Dermis microvascular lymphatic vessel endothelial cell (primary cell): ENCODE measurements at places on chromosomes 16 and 17. TPM values are rescaled to one million over a fixed set of nuclear protein-coding genes. Genes with fewer than 3 reads are reported as not detected.

DNA sequence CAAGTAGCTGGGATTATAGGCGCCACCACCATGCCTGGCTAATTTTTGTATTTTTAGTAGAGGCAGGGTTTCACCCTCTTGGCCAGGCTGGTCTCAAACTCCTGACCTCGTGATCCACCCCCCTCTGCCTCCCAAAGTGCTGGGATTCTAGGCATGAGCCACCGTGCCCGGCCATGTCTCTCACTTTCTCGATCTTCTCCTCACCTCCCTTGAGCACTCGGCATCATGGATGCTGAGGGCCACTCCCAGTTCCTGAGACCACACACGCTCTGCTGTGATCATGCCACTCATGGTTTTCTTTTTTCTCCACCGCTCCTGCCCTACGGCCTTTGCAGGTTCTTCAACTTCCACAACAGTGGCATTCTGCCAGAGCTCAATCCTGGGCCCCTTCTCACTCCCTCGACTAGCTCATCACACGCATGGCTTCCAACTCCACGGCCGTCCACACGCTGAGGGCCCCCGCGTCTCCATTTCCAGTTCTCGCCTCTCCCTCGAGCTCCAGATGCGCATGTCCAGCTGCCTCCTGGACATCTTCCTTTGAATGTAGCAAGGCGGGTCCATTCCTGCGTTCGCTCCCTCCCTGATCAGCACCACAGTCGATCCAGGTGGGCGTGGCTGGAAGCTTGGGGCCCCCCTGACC lies 5.5 kb upstream of the NCBP3 start:
- no peak for DNase-seq

- DNase-seq: no peak
Measured at GRCh38 chr16:69932691-69933392, 18.3 kb upstream of the CLEC18A start.

DNA sequence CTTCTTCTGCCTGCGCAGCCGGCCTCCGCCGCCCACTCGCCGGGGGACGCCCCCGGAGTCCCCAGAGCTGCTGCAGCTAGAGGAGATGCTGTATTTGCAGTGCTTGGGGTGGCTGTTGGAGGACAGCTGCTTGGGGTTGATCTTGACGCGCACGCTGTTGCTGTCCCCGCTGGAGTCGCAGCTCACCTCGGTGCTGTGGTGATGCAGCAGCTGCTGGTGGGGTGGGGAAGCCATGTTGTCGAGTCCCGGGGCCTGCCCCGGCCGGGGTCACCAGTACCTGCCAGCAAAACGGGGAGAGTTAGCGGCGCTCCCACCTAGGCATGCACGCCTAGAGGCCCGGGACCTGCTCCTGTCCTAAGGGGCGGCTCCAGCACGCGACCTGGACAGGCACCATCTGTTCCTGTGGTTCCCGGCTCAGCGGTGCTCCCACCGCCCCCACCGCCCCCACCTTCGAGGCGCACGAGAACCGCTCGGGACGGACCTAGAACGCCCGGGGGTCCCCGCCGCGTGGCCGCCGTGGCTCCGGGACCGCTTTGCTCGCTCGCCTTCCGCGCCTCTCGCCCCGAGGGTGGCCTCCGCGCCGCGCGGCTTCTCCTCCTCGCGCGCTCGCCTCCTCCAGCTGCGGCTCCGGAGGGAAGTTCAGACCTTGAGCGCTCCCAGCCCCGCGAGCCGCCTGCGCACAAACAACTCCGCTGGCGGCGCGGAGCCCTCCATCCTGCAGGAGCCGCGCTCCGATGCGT lies 863 bp downstream of the ADCY9 start:
- no peak for DNase-seq

- no peak for DNase-seq
Measured at GRCh38 chr17:79342376-79342775, 267.8 kb downstream of the ENGASE start.

DNA sequence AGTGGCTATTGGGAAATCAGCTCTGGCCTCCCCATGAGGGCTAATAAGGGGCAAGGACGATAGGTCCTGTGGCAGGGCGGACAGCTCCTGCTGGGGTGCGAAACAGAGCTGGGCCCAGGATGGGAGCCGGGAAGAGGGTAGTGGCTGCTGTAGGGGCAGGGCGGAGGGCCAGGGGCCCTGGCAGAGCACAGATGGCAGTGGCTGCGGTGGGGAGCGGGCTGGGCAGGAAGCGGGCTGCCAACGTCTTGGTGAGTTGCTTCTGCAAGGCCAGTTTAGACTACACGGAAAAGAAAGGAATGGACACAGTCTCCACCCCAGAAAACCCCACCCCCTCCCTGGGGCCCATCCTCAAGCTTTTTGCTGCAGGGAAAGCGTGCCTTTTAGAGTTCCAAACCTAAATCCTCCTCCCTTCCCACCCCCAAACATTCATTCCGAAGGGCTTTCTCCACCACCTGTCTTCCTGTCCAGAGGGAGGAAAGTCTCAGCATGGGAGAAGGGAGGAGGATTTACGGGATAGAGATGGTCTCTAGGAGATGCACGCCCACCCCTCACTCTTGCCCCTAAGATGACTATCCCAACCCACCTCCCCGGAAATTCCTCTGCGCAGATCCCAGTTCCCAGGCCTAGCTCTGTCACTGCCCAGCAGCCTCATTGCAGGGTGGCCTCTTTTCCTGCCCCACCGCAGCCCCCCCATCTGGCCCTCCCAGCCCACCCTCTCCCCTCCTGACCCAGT lies 7.1 kb downstream of the NKIRAS2 start:
- no peak for DNase-seq

- DNase-seq: peak; percentile 91
Measured at GRCh38 chr16:23365602-23366240, 63.6 kb downstream of the SCNN1B start.

DNA sequence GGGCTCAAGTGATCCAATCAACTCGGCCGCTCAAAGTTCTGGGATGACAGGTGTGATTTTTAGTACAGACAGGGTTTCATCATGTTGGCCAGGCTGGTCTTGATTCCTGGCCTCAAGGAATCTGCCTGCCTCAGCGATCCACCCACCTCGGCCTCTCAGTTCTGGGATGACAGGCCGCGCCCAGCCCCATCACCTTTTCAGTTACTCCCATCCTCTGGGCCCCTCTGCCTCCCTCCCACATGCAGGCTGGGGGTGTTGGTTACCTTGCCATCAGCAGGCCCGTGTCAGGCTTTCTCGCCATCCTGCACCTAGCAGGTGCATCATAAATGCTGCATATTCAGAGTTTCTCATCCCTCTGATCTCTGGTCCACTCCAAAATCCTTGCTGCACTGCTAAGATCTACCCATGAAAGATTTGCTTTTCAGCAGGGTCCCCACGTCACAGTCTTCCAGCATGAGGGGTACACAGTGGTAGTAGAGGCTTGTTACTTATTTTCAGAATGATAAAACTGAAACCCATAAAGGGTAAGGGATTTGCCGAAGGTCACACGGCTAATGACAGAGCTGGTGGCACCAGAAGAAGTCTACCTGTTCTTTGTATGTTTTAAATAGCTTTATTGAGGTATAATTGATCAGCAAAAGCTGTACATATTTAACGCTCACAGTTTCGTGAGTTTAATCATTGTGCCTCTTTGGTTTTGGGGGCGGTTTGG lies 16.6 kb downstream of the PMM2 start:
- DNase-seq: no peak

Gene ABCC3
- total RNA-seq: 0.13 and 0.90 TPM in 2 replicates

- DNase-seq: no peak
Measured at GRCh38 chr17:704111-704864, 10.4 kb downstream of the VPS53 start.

Gene PRSS22
- not detected in 2 replicates for total RNA-seq

DNA sequence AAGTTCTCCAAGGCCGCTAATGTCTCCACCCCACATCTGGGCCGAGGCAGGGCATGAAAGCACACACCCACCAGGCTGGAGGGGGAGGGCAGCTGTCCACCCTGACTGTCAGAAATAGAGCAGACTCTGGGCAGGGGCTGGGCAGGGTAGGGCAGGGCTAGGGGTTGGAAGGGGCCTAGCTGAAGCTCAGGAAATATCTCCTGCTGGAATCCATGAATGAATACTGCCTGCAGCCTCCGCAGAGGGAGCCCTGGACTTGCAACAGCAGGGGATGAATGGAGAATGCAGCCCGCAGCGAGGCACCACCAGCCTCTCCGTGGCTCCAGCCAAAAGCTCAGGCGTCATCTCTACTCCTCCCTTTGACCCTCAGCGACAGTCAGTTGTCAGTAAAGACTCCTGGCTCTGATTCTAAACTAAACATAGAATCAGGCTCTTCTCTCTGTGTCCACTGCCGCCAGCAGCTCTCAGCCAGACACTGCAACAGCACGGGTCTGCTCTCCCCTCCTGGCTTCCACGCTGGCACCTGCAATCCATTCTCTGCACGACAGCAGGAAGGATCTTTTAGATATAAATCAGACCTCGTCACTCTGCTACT lies 23.9 kb upstream of the NGFR start:
- DNase-seq: no peak

Gene SHCBP1
- 8.0 and 16.8 TPM in 2 replicates for total RNA-seq

DNA sequence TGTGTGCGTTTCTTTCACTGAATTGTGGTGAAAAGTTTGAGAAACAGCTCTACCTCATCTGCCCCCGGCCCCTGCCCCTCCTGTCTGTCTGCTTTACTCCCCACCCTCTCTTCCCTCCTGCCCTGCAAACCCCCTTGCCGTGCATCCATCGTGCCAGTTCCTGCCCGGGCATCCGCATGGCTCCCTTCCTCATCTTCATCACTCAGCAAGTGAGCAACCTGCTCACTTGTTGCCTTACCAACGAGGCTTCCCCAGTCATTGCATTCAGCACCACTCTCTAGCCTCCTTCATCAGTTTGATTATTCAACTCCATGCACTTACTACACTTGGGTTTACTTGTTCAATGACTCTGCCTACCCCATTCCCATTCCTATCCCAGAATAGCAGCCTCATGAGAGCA lies 34.8 kb upstream of the SDK2 start:
- no peak for DNase-seq

Gene PRCD
- 0.39 and 0.89 TPM in 2 replicates for total RNA-seq

Gene G6PC1
- not detected in 2 replicates for total RNA-seq

GRCh38 chr17:70493277-70493874 lies 324.0 kb downstream of the KCNJ2 start:
- DNase-seq: no peak

GRCh38 chr17:78345791-78346494 lies 13.9 kb downstream of the SOCS3 start:
- DNase-seq: no peak

Gene CBX4
- 9.0 and 14.7 TPM in 2 replicates for total RNA-seq

Gene ABCA6
- total RNA-seq: 2.2 and 7.5 TPM in 2 replicates

Gene KIF2B
- total RNA-seq: not detected in 2 replicates

- DNase-seq: peak; percentile 63
Measured at GRCh38 chr17:12296209-12296625, 275.5 kb downstream of the MAP2K4 start.

- DNase-seq: no peak
Measured at GRCh38 chr16:57413733-57414132, 9.2 kb downstream of the CCL17 start.

Gene NHERF2
- 48.5 and 64.6 TPM in 2 replicates for total RNA-seq

DNA sequence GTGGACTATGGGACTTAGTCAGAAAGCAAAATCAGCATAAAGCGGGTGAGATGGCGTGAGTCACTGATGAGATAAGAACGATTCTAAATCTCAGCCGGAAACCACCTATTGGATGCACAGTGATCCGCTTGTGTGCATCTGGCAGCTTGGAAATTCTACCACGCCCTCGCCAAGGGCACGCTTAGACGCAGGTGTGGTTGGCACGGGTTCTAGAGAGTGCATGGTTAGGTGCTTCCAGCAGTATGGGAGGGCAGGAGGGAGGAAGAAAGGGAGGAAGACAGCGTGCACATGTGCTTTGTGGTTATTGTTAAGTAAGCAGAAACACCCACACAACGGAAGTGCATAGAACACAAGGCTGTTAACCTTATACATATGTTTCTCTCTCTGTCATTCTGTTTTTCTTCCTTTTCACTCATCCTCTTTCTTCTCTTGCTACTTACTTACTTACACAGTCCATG lies 374.0 kb upstream of the ASIC2 start:
- peak; percentile 12 for DNase-seq

GRCh38 chr17:64783031-64783461 lies 120.9 kb upstream of the SMURF2 start:
- DNase-seq: no peak

Gene CLEC18C
- under 0.01 and 0.13 TPM in 2 replicates for total RNA-seq

Gene ZNF785
- total RNA-seq: 6.4 and 9.6 TPM in 2 replicates

DNA sequence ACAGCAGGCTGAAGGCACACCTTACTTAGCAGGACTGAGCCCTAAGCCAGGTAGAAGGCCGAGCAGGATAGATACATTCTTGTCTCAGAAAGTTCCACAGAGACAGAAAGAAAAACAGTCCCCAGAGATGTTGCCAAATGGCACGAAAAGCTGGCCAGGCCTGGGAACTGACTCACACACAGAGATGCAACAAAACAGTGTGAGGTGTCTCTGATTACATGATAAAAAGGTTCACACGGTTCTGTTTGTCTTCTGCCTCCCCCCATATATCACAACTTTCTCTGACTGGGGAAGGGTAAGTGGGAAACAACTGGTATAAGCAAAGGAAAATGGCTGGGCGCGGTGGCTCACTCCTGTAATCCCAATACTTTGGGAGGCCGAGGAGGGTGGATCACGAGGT lies 1.7 kb downstream of the WBP2 start:
- peak; percentile 83 for DNase-seq

Gene FBF1
- total RNA-seq: 3.5 and 3.9 TPM in 2 replicates

Gene SPNS3
- 0.51 and 0.63 TPM in 2 replicates for total RNA-seq

GRCh38 chr16:71628810-71629209 lies 2.8 kb downstream of the MARVELD3 start:
- peak; percentile 64 for DNase-seq

Gene MPV17L
- 0.13 and 0.25 TPM in 2 replicates for total RNA-seq

DNA sequence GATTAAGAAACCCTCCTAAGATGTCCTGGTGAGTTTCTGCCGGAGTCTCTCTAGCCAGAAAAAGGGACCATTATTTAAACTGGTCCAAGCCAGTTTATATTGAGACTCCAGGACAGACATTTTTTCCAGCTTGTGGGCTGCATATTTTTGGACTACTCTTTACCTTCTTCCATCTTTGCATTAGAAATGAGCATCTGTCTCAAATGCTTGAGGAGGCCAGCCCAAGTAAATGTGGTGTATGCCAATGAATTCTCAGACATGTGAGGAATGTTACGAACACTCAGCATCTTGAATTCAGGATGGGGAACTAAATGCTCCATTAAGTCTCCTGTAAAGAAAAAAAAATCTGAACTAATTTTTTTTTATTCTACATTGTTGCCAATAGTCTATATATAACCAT lies 18.4 kb downstream of the TUBD1 start:
- no peak for DNase-seq

GRCh38 chr17:802901-803881 lies 21.0 kb downstream of the MRM3 start:
- DNase-seq: no peak

Gene CCT6B
- total RNA-seq: 0.39 and 0.63 TPM in 2 replicates

Gene KRTAP4-4
- not detected in 2 replicates for total RNA-seq

- no peak for DNase-seq
Measured at GRCh38 chr17:70407506-70407905, 238.2 kb downstream of the KCNJ2 start.

- no peak for DNase-seq
Measured at GRCh38 chr17:49450735-49451134, 36.1 kb upstream of the PHB1 start.

Gene MAP2K4
- total RNA-seq: 21.4 and 26.7 TPM in 2 replicates

GRCh38 chr16:56911771-56912571 lies 20.0 kb upstream of the HERPUD1 start:
- no peak for DNase-seq

Gene CD300E
- not detected in 2 replicates for total RNA-seq

Gene CCL3
- total RNA-seq: not detected in 2 replicates
